H4 (cell line): ENCODE measurements at places on chromosomes 1 and 21. TPM values are rescaled to one million over a fixed set of nuclear protein-coding genes. Genes with fewer than 3 reads are reported as not detected.

DNA sequence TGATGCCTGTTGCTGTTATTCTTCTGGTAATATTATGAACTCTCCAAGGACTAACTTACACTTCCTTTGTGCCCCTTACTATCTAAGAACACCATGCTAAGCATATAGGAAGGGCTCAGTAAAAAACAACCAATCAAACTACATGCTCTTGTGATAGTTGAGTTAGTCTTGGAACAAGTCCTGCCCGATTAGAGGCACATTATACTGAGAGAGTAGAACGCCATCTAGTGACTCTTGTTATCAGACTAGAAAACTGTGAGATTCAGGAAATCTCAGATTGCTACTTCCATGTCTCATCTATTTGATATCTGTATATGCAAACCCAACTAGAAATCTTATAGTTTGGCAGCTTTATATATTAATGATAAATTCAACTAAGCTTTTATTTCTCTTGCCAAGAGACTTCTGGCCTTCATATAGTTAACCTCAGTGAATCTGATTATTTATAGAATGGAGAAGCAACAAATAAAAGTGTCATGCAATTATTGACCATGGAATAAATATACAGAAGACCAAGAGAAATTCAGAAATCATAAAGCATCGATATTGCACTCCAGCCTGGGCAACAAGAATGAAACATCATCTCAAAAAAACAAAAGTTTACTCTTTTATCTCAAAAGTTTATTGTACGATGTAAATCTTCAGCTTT lies 7.8 kb upstream of the SRRM1 start:
- peak; percentile 69 for DNase-seq

DNA sequence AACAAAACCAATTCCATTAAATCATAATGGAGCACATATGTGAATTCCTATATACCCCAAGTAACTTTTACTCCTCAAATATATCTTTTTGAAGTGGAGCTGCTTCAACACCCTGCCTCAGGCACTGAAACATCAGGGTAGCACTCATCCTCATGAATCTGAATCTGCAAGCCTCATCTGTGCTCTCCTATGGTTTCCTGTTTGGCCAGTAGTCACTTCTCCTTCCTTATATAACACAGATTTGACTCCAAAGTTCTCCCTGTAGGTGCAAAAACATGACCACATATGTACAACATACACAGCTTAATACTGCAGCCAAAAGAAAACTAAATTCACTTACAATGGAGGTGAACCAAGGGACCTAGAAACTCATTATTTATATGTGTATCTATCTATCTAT lies 7.2 kb downstream of the TRIT1 start:
- no peak for DNase-seq

GRCh38 chr1:94846308-94846707 lies 26.2 kb downstream of the SLC44A3 start:
- no peak for DNase-seq

DNA sequence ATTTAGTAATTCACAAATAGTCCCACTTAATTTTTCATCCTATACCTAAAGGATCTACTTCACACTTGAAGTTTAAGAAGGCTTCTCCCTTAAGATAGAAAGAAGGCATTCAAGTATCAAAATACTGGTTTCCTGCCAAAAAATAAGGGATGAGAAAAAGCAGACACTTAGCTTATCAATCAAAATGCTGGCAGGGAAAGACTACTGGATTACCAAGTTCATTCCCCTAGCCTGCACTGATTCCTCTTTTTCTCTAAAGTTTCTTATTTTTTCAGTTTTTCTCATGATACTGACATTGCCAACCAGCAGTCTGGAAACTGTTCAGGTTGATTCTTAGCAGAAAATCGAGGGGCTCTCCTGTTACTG lies 204.6 kb downstream of the GABPA start:
- DNase-seq = no peak

The TMCC2 gene
- total RNA-seq = 0.74 and 2.1 TPM in 2 replicates
